Foreskin melanocyte (primary cell): ENCODE measurements at places on chromosomes 16 and 17.

- DNase-seq: no peak
These were observed 15.5 kb downstream of the GSE1 start for GRCh38 chr16:85628645-85629044.

GRCh38 chr17:82985973-82986372, 93.4 kb upstream of the METRNL start:
- DNase-seq: peak; percentile 12

DNA sequence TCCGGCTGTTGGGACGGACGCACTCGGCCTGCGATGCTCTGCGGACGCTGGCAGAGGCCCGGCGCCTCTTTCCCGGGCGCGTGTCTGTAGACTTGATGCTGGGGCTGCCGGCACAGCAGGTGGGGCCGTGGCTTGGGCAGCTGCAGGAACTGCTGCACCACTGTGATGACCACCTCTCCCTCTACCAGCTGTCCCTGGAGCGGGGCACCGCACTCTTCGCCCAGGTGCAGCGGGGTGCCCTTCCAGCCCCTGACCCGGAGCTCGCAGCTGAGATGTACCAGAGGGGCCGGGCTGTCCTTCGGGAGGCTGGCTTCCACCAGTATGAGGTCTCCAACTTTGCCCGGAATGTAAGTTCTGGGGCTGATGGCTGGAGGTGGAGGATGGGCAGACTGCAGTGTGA, 3.5 kb downstream of the RSAD1 start:
- no peak for DNase-seq

DNA sequence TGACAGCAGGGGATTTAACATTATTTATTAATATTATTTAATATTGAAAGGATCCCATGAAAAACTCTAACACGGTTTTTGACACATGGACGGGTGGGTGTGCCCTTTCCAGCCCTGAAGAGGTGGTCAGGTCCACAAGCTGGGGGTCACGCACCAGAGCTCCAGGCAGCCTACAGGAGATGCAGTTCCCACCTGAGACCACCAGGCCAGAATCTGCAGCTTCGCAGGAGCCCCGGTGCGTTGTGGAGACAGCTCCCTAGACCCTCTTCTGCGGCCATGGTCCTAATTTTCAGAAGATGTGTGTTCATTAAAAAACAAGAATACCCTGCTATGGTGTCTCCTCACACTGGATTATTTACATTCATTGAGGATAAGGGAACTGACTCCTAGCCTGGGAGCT, 331.1 kb downstream of the C16orf95 start:
- no peak for DNase-seq

DNA sequence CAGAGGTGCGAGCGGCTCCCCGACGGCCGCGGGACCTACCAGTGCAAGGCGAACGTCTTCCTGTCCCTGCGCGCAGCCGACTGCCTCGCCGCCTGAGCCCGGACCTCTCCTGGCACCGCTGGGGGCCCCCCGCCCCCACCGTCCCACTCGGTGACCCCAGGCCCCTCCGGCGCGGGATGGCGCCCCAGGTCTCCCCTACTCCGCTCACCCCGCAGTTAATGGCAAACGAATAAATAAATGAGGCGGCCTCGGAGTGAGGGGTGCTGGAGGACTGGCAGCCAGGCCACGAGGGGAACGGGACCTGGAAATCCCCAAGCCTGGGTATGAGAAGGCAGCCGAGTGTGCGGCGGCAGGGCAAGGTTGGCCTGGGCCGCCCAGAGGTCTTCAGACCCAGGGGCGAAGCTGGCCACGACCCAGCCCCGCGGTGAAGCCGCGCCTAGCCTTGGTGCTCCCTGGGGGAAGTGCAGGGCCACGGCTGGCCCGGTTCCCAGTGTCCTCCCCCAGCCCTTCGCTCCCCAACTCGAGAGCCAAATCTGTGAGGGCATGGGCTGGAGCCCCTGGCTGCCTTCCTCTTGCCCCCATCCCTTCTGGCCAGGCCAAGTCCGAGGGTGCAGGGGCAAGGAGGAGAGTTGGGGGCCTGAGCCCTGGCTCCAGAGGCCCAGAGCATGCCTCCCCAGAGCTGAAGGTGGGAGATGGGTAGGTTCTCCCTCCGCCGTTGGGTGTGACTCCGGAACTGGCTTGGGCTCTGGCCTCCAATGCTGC, 796 bp downstream of the NPB start:
- no peak for DNase-seq

DNA sequence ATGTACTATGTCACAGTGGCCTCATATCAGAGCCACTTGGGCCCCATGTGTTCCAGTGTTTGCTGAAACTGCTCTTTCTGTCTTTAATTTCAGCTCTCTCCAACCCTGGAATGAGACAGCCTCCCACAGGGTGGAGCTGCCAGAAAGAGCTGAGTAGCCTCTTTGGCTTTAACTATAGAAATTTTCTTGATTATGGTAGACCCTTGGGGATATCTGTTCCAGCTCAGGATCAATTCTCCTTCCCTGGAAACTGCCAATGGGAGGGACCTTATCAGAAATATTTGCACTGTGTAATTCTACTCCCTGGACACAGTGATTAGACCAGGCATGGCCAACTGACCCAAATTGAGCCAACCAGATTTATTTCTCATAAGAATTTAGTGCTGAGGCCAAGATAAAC, 39.0 kb upstream of the KDM8 start:
- DNase-seq: no peak

- DNase-seq: no peak
These were observed 35.7 kb downstream of the GSE1 start for GRCh38 chr16:85648805-85649204.

- peak; percentile 67 for DNase-seq
These were observed 53.0 kb downstream of the TAOK1 start for GRCh38 chr17:29443041-29443739.

GRCh38 chr16:79272141-79272577, 328.4 kb downstream of the MAF start:
- DNase-seq: no peak

- peak; percentile 17 for DNase-seq
These were observed 667 bp downstream of the OGFOD1 start for GRCh38 chr16:56451753-56452689.

DNA sequence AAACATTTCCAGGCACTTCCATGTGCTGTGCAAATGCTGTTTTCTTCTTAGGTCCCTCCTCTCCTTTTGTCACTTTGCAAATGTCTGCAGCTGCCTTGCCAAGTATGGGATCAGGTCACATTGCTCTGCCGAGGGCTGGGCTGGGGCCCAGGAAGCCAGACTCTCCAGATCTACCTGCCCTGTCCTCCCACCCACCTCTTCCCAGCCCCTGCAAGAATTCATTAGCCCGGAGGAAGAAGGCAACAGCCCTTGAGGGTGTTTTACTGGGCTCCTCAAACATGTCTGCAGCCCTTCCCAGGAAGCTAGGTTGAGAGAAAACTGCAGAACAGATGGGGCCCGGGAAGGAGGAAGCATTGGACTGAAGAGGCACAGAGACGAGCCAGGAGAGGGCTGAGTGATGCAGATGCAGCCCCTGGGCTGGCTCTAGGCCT, 47.1 kb downstream of the WSB1 start:
- DNase-seq: no peak

GRCh38 chr16:88453611-88454522, 787 bp downstream of the ZFPM1 start:
- no peak for DNase-seq

DNA sequence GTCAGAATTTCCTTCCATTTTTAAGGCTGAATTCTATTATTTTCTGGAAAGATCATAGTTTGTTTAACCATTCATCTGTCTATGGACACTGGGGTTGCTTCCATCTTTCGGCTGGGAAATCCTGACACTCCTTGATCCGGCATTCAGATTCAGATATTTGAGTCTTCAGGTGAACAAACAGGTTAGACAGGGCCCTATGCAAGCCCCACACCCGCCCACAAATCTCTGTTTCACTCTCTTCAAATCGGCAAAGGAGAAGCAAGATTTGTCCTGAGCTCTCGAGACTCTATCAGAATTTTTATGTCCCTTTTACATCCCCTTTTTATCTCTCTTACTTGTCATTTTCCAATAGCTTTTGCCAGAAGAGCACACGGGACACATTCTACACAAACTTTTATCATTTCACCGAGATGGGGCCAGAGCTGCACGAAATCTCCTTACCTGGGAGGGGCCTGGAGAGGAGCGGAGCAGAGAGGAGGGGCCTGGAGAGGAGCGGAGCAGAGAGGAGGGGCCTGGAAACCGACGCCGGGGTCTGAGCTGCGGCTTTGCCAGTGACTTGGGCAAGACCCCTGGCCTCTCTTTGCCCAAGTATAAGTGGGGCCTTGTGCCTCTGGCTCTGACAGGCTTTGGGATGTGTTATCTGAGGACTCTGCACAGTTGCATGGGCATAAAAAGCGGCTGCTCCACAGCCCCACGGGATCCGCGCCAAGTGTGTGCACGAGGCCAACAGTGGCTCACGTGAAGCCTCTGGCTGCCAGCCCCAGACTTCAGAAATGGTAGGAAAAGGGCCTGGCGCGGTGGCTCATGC, 54.3 kb upstream of the RBFOX3 start:
- DNase-seq: peak; percentile 24

GRCh38 chr16:1450218-1450617, 5.9 kb upstream of the CCDC154 start:
- no peak for DNase-seq

DNA sequence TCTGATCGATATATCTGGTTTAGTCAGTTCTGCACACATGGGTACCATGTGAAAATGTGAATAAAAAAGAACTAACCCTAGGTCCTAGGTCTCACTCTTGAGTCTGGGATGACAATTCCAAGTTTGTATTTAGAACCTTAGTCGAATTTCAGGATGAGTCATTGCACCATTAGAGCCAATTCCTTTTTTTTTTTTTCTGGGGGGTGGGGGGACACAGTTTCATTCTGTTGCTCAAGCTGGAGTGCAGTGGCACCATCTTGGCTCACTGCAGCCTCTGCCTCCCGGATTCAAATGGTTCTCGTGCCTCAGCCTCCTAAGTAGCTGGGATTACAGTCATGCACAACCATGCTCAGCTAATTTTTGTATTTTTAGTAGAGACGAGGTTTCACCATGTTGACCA, 41.6 kb downstream of the SPAG9 start:
- DNase-seq: no peak

DNA sequence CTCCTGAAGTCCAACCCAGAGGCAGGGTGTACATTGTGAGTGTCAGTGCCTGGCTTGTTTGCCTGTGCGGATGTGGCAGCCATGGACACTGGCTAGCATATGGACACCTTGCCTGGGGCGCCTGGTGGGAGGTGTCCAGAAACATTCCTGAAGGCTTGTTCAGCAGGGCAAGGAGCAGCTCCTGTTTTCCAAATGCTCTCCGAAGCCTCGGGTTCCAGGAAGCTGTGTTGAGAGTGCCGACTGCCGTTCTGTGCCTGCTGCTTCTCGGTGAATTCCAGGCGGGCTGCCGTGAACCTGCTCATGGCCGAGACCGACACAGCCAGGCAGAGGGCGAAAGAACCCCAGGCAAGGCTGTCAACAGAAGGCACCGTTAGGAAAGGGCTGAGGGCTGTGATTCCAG, 10.9 kb upstream of the DHRS7C start:
- no peak for DNase-seq

- DNase-seq: no peak
These were observed 170.6 kb downstream of the TMEM132E start for GRCh38 chr17:34750004-34750403.

GRCh38 chr16:77690416-77690815, 31.9 kb upstream of the NUDT7 start:
- no peak for DNase-seq

DNA sequence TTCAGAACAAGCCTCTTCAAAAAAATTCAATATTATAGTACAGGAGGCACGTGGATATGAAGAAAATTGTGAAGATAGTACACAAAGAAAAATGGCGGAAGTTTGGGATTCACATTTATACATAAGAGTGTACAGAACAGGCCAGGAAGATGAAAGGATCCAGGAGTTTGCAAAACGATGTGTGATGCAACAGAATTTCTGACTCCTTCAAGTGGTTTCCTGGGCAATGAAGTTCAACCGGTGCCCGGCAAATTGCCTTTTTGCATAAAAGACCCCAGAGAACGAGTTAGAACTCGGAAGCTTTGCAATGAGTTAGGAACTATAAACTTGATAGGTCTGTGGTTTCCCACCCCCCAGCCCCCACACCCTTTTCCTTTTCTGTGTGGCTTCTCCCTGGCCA, 189.1 kb downstream of the SALL1 start:
- DNase-seq: no peak

DNA sequence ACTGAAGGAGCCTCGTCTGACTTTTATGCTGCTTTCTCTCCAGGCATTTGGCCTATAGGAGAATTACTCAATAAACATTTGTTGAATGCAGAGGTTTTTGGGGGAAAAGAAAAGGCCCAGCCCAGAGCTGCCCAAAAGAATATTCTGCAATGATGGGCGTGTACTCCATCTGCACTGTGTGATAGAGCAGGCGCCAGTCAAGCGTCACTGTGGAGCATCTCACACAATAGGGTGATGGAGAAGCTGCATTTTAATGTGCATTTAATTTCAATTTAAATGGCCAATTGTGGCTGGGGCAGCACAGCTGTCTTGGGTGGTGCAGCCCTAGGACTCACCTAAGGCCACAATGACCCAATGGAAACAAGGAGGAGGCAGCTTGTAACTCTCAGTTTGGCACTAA, 20.6 kb downstream of the GLYR1 start:
- no peak for DNase-seq

DNA sequence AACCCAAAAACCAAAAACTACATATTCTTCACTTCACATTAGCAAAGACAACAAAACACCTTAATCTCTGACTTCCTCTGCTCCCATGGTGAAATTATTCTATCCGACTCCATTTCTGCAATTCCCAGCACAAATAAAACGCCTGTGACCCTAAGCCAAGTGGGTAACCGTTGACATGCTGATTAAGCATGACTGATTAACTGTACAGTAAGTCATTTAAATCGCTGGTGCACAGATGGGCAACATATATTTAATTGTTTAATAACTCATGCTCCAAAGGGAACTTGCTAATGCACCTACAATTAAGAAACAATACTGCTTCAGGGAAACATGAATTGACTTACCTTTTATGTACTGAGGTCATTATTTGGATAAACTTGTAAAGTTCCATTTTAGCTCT, 436.7 kb downstream of the KIF2B start:
- no peak for DNase-seq

- no peak for DNase-seq
These were observed 87.0 kb upstream of the FBXO47 start for GRCh38 chr17:39054111-39054645.

GRCh38 chr17:57783338-57783742, 38.2 kb upstream of the CCDC182 start:
- peak; percentile 32 for DNase-seq

DNA sequence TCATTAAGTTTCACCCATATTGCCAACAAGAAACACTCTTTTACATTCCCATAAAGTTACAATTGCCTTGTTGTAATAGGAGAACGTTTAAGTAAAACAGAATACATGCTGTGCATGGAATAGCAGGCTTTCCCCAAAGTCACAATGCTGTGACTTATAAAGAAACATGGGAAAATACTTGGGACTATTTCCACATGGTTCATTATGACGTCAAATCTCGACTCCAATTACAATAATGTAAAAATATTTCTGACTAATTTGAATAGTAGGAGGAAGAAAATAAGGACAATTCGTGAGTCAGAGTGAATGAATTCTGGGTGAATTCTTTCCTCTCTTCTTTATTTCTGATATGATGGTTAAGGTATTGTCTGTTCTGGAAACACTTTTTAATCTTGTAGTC, 52.8 kb downstream of the CDH11 start:
- no peak for DNase-seq

- DNase-seq: peak; percentile 96
These were observed 40.8 kb downstream of the YPEL2 start for GRCh38 chr17:59372138-59372751.
